Heart left ventricle (tissue), 16 donors: ENCODE measurements at places on chromosomes 3 and 15. TPM values are rescaled to one million over a fixed set of nuclear protein-coding genes. Genes with fewer than 3 reads are reported as not detected.

GRCh38 chr3:171168086-171168485 is 141.6 kb upstream of the SLC2A2 start:
- no peak overlapping the region for H3K27ac ChIP-seq
- H3K4me1 ChIP-seq = no peaks in the 10 kb centered on the region
- no peak for DNase-seq
- no peaks in the 10 kb centered on the region for H3K27me3 ChIP-seq

- no peaks in the 10 kb centered on the region for H3K36me3 ChIP-seq
- DNase-seq = no peak
- no peak overlapping the region for H3K27ac ChIP-seq
- H3K27me3 ChIP-seq = no peaks in the 10 kb centered on the region
- H3K4me1 ChIP-seq = peaks cover 6% of the 10 kb centered on the region
Measured at GRCh38 chr3:64109438-64109837, 86.1 kb upstream of the PSMD6 start.

- DNase-seq = peak; percentile 17
- peaks cover 68% of the 10 kb centered on the region for H3K36me3 ChIP-seq
- peaks cover 32% of the 10 kb centered on the region for H3K4me1 ChIP-seq
- H3K27me3 ChIP-seq = no peaks in the 10 kb centered on the region
- peak overlapping the region; percentile 91 for H3K27ac ChIP-seq
Measured at GRCh38 chr3:49358884-49359225, 702 bp upstream of the GPX1 start.

ZBED2 gene
- not detected for polyA plus RNA-seq

TICRR gene
- polyA plus RNA-seq = 0.04 TPM

DNA sequence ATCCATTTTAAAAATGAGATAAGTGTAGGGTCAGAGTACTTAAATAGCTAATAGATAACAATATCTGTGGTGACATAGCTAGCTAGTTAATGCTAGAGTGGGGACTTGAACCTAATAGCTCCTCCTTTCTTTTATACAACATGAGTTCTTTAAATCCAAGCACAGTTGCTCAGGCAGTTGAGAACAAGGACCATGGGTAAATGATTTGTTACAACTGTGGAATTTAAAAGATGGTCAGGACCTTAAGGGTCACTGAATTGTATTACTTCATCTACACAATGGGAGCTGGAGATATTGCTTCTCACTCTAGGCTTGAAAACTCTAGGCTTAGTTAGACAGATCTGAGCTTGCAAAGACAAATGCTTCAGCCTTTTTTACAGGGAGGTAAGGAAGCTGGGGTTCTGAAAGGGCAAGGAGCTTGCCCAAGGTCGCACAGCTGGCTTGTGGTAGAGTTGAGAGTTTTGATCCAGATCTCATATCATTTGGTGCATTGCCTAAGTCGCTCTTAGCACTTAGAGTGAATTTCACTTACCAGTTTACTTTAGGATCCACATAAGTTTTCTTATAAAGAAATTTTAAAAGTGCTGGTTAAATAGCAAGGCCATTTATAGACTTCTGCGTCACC is 90.2 kb downstream of the EDEM1 start:
- no peaks in the 10 kb centered on the region for H3K4me1 ChIP-seq
- no peaks in the 10 kb centered on the region for H3K36me3 ChIP-seq
- no peak for DNase-seq
- no peak overlapping the region for H3K27ac ChIP-seq
- H3K4me3 ChIP-seq = no peak overlapping the region

GRCh38 chr3:14633417-14633816 is 18.1 kb upstream of the CCDC174 start:
- no peaks in the 10 kb centered on the region for H3K36me3 ChIP-seq
- no peaks in the 10 kb centered on the region for H3K4me1 ChIP-seq
- H3K4me3 ChIP-seq = no peak overlapping the region
- peaks cover 3% of the 10 kb centered on the region for H3K27me3 ChIP-seq
- H3K27ac ChIP-seq = no peak overlapping the region
